ENCODE measurements at places on chromosomes 13 and 19. TPM values are rescaled to one million over a fixed set of nuclear protein-coding genes. Genes with fewer than 3 reads are reported as not detected.
A peak's percentile ranks its signal among the peaks of the same experiment; 100 is the strongest.

Gene SERP2
- total RNA-seq = 22.3 TPM

Gene PRTN3
- not detected for total RNA-seq

- DNase-seq = peak; percentile 91
Measured at GRCh38 chr19:57830071-57830602, at the start of gene ZNF587B. Gene ZNF587B, plus strand, starts transcription at chr19:57830299. Its CDS starts 230 bp downstream, at chr19:57830529.

DNA sequence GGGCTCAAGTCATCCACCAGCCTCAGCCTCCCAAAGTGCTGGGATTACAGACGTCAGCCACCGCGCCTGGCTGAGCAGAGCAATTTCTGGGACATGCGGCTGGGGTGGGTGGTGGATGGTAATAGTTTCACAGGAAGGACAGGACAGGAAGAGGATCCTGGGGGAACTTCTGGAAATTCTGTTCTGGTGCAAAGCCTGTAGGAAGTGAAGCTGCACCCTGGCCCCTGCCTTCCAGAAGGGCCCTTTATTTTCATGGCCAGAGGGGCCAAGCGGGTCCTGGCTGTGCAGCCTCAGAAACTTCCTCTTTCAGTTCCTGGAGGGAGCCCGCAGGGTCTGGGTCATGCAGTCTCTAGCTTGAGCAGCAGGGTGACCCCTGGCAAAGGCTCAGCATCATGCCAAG lies 15.7 kb downstream of the FEM1A start:
- no peak for DNase-seq

Data from glutamatergic neuron (in vitro differentiated cells).